NCI-H1436 (cell line): ENCODE measurements at places on chromosomes 2 and 18.

DNA sequence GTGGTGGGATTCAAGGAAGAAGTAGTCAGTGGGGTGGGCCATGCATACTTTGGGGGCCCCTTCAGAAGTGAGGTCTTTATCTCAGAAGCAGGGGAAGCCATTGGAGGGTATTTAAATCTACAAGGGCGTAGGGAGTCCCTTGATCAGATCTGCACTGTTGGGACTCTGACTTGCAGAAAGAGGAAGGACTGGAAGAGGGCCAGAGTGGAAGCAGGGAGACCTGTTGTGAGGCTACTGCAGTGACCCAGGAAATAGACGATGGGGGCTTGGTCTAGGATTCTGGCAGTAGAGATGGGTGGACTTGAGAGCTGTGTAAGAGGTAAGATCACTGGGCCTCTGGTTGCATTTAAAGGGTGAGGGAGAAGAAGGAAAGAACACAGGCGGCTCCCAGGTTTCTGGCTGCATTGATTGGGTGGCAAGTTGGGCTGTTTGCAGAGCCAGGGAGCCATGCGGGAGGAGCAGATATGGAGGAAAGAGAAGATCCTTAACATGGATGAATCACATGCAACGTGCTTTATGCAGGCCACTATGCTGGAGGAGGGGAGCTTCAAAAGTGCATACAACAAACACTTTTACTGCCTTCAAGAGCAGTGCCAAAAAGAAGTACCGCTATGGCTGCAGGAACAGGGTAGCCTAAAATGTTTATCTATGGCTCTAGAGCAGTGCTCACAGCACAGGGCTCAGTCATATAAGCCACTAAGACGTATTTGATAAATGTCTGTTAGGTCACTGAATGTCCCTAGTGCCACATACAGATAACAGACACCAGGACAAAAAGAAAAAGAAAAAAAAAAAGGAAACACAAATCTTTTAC, 2.3 kb downstream of the SFXN5 start:
- DNase-seq, result no peak

- DNase-seq, result no peak
These were observed 28.7 kb downstream of the MGAT4A start for GRCh38 chr2:98702127-98702802.

DNA sequence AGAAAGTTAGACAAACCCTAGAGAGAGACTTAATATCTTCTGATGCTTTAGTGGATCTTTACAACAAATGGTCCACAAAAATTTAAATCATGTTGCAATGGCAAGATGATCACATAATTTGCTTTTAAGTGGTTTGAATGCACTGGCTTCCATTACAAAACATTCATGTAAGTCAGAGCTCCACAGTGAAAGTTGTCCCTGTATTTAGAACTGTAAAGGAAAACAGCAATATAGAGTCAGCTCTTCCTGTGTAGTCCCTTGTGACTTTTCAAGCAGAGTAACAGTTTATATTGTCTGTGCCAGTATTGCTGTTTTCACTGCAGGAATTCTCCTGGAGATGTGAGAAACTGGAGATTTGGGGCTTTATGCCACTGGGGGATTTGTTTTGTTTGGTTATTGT, 77.7 kb downstream of the MEIS1 start:
- DNase-seq, result no peak

- DNase-seq, result no peak
These were observed 443.2 kb upstream of the ID2 start for GRCh38 chr2:8238521-8239230.

GRCh38 chr18:77000527-77000926, 132.1 kb downstream of the MBP start:
- DNase-seq, result peak; percentile 35

- DNase-seq, result no peak
These were observed 51.0 kb upstream of the ZNF516 start for GRCh38 chr18:76546088-76546435.

DNA sequence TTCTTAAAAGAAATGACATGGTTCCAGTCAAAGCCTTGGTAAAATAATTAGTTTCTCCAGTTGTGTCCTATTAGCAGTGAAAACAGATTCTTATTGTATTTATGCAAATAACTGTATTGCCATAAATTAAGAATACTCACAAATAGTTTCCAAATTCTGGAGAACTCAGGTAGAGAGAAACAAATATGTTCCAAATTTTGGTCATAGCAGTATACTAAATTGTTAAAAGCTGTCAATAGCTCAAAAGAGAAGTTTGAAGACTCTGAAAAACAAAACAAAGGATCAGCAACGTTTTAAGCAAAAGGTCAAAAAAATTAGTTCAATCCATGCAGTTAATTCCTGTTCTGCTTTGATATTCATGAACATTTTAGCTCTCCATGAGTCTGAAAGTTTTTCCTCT, 25.5 kb downstream of the ELMOD3 start:
- no peak for DNase-seq

GRCh38 chr2:70733646-70734180, 34.3 kb downstream of the ADD2 start:
- DNase-seq, result no peak

DNA sequence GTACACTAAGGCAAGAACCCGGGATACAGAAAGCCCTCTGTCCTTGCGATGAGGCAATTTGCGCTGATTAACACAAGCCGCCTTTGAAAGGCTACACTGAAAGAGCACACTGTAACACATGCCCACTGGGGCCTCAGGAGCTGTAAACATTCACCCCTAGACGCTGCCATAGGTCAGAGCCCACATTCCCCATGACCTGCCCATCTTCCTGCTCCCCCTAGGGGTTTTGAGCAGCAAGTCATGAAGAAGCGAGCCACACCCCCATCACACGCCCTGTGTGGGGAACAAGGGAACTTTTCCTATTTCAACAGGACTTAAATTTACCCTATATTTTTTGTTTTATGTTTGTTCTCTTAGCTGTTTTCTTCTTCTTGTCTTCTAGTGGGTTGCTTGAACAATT, 47.8 kb upstream of the SLC4A10 start:
- DNase-seq, result no peak

DNA sequence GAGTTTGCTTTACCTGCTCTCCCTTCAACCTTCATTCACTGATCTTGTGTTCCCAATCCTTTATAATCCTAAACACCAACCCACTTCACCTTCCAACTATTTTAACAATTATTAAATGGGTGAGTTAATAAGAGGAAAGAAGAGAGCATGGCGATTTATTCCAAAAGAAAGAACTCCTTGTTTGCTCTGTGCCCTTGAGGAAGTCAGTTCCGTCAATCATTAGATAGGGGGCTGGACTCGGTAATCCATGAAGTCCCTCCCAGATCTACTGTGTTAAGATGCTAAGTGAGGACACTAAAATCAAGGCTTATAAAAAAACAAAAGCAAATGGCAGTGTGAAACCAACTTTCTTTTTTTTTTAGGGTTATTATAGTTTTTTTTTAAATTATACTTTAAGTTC, 589.9 kb downstream of the XIRP2 start:
- DNase-seq, result no peak

- DNase-seq, result no peak
These were observed 101.3 kb upstream of the ITGB6 start for GRCh38 chr2:160301420-160301819.

DNA sequence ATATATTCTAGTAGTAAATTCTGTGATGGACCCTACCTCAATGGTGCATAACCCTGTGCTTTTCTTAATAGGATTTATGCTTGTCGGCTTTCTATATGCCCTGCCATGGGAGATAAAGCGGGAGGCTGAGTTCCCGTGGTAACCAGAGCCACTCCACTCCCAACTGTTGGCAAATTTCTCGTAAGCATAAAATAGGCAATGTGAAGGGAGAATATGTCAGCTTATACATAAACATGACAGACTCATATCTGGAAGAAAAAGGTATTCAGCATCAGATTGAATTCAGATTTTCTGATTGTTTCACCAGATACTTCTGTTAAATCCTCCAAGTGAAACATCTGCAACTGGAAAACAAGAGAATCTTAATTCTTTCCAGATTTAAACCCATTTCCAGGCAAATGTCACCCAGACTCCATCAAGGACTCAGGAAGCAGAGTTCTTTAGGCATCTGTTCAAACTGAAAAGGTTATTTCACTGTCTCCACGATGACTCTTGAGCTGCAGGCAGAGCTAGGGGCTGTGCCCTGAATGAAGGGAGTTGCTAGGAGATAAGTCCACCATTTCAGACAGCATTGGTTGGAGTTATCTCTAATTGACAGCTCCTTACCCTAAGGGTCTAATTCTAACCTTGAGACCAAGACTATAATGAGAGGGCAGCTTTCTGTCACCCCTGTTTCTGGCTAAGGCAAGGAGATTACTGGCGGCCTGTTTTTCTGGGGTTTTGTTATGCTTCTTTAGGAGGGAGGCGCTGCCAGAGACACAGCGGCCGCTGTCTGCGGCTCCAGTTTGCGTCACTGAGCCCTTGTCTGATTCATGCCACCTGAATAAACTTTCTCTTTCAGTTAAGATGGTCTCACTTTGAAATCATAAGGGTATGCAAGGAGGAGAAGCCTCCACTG, 381.3 kb downstream of the SOX11 start:
- peak; percentile 57 for DNase-seq

DNA sequence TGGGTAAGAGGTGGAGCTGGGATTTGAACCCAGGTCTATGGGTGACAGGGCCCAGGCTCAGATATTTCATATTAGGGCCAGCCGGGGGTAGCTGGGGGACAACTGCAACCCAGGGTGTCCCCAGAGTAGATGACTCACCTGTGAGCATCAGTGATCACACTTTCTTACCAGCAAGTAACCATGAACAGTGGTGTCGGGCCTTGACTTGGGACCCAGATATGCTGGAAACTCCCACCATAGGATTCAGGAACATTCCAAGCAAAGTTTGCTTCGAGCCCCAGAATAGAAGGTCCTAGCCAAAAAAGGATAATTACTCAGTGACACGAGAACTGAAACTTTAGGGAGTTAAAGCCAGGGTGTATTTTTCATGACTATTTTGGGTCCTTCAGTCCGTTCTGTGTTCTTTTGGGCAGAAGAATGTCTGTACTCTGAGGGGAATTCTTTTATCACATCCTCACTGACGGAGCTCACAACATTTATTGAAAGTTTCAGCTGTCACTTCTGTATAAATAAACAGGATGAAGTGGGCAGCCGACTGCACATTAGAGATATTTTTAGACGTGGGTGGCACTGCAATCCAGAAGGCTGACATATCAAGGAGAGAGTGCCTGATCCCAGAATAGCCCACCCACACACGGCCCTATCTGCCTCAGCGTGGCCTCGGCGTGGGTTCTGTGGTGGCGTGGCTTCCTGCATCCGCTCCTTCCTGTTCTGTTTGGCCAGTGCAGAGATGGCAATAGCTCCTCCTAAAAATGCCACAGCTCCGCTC, 45.6 kb downstream of the RAMP1 start:
- no peak for DNase-seq

DNA sequence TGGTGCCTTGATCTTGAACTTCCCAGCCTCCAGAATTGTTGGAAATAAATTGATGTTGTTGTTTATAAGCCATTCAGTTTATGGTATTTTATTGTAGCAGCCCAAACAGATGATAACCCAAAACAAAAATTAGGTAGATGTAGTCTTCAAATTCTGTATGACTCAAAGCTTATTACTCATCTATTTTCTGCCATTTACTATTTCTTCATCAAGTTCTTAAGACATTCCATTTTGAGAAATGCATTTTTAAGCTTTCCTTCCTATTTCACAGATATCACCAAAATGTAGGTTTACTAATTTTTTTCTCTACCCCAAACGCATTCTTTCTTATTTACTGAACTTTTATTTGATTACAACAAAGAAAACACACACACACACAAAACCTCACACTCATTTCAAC, 148.2 kb downstream of the RND3 start:
- DNase-seq, result no peak

DNA sequence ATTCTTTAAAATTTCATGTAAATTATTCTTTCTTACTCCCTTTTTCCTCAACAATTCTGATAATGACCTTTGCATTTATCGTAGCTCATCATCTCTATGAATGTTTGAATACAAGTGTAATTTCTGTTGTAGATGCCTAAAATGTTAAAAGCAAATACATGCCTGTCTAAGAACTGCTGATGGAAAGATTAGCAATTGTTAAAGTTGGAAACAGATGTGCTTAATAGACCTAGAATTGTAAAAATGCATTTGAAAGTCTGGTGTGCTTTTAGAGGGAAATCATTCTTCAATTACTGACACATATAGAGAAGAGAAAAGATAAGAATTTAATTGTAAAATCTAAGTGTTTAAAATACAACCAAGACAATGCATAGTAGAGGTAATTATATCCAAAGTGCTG, 50.4 kb downstream of the CCDC102B start:
- DNase-seq, result no peak

DNA sequence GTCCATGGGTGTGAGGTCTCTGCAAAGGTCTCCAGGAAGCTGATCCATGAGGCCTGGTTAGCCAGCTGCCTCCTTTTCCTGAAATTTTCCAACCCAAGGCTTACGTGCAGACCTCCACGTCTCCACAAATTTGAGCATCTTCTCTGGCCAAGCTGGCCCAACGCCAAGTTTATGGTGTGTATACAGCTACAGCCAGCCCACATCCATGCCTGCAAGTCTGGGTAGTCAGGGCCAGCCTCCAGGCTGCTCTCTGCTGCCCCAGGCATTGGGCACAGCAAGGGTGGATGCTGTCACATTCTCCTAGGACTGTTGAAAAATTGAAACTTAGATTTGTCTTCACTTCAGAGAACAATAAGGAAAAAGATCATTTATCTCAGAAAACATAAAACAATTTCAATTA, 525.5 kb upstream of the CHAC2 start:
- no peak for DNase-seq

GRCh38 chr2:168920504-168921157, 19.5 kb downstream of the G6PC2 start:
- peak; percentile 40 for DNase-seq

DNA sequence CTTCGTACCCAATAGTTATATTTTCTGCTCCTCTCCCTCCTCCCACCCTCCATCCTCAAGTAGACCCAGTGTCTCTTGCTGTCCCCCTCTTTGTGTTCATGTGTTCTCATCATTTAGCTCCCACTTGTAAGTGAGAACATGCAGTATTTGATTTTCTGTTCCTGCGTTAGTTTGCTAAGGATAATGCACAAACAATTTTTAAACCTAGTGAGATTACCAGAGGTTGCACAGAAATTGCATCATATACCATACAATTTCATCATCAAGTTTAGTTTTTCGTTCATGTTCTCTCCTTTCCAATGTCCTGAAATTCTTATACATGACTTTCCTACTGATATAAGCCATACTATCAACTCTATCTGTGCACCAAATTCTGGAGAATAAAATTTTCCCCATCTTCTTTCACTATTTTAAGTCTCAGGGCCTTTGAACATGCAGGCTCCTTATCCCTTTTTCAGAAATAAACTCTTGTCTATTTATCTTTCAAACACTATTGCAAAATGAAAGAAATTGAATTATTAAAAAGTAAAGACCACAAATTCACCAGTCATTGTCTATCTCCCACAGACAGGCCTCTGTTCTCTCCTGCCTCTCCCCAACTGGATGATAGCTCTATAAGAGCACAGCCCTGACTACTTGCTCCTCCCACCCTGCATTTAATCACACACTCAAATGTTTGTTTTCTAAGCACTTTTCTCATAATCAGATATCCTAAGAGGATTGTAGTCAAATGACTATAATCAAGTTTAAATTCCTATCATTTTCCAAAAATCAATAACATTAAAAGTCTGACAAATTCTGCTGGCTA, 27.2 kb upstream of the B4GALT6 start:
- no peak for DNase-seq
